ENCODE measurements at places on chromosomes 2 and 18.

GRCh38 chr2:109128616-109129355 lies at the start of gene SH3RF3:
Gene SH3RF3 (plus strand): TSS chr2:109129205.
- peak; percentile 37 for DNase-seq

DNA sequence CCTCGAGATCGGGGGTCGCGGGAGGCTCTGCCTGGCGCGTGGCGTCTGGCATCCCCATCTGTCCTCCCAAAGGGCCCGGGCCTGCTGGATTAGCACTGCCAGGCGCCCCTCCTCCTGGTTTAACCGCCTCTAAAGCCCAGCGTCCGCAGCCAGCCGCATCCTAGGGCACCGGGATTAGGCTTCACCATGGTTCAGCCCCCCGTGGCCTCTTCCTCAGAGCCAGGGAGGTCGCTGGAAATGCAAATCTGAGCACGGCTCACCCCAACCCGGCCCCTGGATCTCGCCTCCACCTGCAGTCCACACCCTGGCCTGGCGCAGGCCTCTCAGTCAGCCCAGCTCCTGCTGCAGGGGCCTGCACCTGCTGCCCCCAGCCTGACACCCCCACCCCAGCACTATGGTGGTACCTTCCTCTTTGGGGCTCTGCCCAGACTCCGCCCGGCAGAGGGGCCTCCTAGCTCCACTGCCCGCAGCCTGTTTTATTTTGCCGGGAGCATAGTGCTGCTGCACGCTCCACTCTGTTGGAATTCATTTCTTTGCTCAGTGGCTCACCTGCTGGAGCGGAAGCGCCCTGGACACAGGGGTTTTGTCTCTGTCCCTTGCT lies 13.2 kb downstream of the PRELID3A start:
- peak; percentile 86 for DNase-seq

- DNase-seq = no peak
Observed at GRCh38 chr18:22503803-22504202, 86.1 kb upstream of the CTAGE1 start.

- DNase-seq = no peak
Observed at GRCh38 chr18:58194028-58194427, 150.0 kb downstream of the NEDD4L start.

DNA sequence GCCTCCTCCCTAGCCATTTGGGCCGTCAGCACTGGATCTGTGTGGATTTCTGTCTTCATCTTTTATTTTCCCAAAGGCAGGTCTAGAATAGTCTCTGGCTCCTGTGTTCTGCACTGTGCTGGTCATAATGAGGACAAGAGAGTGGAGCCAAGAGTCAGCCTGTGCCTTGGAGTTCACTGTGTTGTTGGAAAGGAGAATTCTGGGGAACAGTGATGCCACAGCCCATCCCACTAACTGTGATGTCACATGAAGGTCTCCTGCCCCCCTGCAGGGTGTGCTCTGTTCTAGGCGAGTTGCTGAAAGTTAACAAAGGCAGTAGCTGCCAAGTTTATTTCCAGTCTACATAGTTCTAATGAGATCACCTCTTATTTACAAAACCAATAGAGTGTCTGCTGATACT lies 248.5 kb downstream of the TPGS2 start:
- DNase-seq = no peak

DNA sequence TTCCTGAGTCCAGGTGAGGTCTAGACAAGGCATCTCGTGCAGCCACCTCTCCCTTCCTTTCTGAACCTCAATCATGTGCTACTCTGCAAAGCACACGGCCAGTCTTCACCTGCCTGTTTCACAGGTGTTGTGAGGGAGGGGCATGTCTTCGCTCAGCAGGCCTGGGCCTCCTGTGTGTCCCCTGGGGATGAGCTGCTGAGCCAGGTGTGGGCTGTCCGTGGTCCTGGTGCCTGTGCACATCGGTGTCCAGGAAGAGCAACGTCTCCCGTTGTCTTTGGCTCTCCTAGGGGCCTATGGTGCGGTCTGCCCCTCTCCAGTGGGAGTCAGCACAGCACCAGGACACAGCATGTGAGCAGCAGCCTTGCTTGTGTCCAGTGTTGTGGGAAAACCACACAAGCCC lies 16.7 kb downstream of the ARHGEF4 start:
- no peak for DNase-seq

- DNase-seq = no peak
Observed at GRCh38 chr2:44456946-44457345, 95.2 kb downstream of the CAMKMT start.

DNA sequence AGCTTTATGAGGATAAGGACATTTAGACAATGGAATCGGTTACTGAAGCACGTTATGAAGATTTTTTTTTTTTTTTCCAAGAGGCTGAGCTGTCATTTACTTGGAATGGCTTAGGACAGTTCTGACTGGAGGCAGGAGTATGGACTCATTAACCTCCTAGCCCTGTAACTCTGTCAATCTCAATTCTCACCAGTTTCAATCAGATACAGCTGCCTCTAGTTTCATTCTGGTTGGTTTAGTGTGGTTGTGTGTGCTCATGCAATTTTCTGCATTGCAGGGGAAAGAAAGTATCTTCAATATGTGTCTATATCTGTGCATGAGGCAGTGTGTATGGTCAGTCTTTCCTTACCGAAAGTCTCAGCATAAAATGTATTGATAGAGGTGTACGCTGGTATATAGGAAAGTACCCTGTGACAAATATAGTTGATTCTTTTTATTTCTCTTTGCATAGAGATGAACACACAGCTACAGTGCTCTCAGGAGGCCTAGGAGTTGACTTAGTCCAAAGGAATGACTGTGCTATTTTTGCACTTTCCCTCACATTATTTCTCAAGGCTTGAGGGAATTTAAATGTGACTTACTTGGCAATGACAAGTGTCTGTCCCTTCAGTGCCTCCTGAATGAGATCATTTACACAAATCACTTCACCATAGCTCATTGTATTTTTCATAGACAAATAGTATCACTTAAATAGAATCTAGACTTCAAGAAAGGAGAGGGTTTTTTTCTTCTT lies 50.5 kb upstream of the GRB14 start:
- DNase-seq = no peak

DNA sequence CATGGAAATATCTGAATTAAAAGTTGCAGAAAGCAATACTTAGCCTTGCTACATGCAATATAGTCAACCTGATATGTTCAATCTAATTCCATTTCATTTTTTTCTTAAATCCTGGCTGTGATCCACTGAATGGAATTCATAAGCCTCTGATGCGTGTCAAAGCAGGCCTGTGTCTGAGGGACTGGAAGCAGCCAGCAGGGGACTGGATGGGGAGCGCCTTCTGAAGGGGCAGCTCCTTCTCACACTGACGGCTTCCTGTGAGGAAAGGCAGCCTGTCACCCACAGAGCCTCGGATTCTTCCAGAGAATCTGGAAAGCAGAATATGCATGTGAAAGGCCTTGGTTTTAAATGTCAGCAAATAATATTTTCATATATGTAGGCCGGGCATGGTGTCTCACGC lies 73.5 kb downstream of the KCNF1 start:
- peak; percentile 25 for DNase-seq

GRCh38 chr2:72000110-72000509 lies 147.6 kb downstream of the CYP26B1 start:
- no peak for DNase-seq

DNA sequence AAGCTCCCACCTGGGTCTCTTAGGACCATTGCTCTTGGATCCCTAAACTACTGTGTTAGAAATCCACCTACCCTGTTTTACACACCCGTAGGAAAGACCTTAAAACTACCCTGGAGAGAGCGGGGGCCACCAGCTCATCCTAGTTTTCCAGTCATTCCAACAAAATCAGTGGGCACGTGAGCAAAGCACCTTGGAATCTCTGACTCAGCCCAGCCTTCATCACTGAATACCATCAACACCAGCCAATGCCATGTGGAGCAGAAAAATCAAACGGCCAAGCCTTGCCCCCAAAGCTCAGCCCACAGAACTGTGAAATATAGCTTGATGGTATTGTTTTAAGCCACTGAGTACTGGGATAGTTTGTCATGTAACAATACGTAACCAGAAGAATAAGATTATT lies 449.7 kb upstream of the CHAC2 start:
- no peak for DNase-seq

GRCh38 chr2:151860613-151861146 lies 32.5 kb upstream of the ARL5A start:
- DNase-seq = peak; percentile 65

DNA sequence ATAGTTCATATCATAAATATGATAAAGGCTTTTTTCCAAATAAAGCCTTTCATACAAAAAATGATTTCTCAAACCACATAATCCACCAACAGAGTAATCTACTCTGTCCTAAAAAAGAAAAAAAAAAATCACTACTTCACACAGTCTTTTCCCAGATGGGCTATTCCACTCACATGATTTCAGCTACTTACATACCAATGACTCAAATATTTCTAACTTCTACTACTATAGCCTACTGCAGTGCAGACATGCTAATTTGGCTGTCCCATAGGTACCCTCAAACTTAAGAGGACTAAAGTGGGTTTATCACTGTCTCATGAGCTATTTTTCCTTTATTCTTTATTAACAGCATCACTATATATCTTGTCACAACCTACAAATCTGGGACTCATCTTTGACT lies 57.4 kb downstream of the SLC66A3 start:
- DNase-seq = no peak

Data from NCI-H524 (cell line).